Stimulated activated CD4-positive, alpha-beta T cell treated with anti-CD3 and anti-CD28 coated beads, Interleukin-12 subunit alpha, Interleukin-12 subunit beta, amount 100 ng/mL, for 4 hours (primary cell): ENCODE measurements at places on chromosomes 12 and 14.

DNA sequence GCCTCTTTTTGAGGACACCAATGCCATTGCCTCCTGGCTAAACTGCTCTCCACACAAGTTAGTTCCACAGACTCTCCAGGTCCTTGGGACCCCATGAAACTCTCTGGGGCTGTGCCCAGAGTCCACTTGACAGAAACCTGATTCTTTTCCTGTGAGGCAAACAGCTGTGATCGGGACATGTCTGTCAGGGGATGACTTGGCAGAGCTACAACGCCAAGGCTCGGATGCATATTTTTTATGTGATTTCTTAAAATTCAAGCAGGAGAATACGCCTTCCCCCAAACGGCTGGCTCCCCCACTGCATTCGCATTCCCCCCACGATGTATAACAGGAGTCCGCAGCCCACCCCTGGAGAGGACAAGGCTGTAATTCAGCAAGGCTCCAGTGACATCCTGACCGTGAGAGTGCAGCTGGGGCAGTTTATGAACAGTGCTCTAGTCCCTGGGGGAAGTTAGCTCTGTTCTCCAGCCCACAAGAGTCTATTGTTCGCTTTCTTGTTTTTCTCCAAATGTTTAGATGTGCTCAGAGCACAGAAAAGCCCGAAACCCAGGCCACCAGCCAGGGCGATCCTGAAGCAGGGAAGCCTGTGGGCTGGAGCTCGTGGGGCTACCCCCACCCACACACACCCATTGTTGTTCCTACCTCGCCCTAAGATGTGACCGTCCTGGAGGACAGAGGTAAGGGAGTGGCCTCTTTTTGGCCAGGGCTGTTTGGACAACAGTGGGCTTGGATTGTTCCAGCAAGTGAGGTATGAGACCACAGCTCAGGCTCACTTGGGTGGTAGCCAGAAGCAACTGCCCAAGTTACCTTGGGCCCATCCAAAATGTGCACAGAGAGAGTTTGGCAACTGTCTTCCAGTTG, 159.5 kb downstream of the ZFP36L1 start:
- no peak for DNase-seq

DNA sequence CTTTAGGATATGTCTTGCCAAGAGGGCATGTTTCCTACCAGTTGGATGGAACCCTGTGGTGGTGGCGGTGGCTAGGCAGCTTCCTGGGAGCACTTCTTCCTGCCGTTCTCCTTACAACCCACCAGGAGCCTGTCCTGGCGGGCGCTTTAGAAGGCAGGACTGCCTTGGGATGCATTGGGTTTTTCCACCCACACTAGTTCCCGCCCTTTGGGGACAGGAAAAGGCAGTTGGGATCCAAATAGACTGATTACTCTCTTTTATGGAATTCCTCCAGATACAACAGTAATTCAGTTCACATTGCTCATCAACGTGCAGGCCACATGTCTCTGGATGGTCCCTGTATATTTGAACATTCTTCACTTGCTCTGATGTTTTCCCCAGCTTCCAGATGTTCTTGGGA, 305.7 kb upstream of the SSTR1 start:
- no peak for DNase-seq

DNA sequence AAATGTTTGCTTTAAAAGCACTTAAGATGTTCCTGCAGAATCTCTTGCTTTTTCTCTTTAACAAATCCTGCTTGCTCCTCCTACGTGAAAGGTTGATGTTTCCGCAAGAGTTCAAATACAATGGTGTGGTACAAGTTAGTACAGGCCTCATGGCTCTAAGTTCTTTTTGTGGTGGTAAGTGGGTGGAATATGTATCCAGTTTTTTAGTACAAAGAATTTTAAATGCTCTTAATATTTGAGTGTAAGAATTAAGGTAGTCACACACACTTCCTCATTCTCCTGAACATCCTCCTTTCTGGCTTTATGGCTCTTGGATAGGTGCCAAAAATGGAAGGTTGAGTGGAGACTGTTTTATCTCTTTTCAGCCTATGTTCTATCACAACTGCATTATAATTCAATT, 1.8 kb downstream of the OTOGL start:
- DNase-seq, result no peak

- no peak for DNase-seq
Observed at GRCh38 chr12:130068741-130069140, 93.5 kb upstream of the FZD10 start.

GRCh38 chr12:32115404-32116104, 8.9 kb downstream of the BICD1 start:
- no peak for DNase-seq

GRCh38 chr14:33488582-33488981, 462.3 kb downstream of the EGLN3 start:
- DNase-seq, result no peak

DNA sequence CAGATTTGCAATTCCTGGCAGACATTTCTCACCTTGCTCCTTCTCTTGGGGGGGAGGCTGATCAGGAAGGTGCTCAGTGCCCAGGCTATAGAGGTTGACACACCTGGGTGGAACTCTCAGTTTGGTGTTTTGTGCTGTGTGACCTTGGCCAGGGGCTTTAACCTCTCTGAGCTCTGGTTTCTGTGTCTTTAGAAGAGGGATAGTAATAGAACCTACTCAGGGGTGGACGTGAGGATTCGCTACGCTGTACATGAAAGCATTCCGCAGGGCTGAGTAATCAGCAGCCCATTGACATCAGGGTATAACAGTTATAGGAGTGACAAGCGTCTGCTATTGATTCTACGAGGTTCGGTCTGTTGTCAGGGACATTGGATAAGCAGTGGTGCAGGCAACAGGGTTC, 98.1 kb downstream of the PHETA1 start:
- no peak for DNase-seq

- no peak for DNase-seq
Observed at GRCh38 chr12:67509666-67510386, 138.7 kb upstream of the DYRK2 start.

GRCh38 chr12:31584782-31585181, 6.2 kb downstream of the DENND5B start:
- no peak for DNase-seq

GRCh38 chr12:44000309-44000952, 164.6 kb downstream of the TMEM117 start:
- DNase-seq, result no peak

- no peak for DNase-seq
Observed at GRCh38 chr14:95496111-95496681, 20.3 kb downstream of the SYNE3 start.

DNA sequence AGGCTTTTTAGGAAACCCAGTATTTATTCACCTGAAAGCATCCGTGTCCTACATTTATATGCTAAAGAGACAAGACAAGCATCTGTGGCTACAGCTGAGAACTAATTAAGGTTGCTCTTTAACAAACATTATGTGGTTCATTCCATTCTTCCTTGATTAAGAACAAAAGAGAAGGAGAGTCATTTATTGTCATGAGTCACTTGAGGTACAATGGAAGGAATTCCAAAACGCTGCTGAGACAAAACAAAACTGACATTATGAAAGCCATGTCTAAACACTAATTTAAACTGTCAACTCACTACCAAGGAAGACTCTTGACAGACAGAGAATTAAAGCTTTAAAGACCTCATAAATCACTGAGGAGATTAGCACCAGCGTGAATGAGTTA, 214.4 kb downstream of the BMP4 start:
- DNase-seq, result no peak

DNA sequence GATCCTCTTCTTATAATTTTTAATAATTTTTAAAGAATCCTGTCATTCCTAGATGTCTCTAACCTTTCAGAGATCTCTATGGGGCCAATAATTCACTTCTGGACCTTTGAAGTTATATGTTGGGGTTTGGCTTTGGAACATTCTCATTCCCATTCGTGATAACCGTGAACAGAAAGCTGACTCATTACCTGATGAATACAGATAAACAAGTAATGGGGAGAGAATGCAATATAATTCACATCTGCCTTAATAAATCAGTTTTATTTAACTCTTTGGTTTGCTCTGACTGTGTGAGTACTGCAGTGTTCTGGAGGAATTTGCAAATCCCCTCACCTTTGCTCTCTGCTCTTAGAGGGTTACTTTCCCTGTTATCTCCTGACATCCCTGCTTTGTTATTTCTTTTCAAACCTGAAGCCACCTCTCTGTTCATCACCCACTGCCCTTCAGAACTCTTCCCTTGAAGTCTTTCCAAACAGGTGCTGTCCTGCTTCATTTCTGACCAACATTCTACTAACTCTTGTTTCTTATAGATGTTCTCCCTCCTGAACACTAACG, 79.6 kb upstream of the SLC38A2 start:
- DNase-seq, result no peak

DNA sequence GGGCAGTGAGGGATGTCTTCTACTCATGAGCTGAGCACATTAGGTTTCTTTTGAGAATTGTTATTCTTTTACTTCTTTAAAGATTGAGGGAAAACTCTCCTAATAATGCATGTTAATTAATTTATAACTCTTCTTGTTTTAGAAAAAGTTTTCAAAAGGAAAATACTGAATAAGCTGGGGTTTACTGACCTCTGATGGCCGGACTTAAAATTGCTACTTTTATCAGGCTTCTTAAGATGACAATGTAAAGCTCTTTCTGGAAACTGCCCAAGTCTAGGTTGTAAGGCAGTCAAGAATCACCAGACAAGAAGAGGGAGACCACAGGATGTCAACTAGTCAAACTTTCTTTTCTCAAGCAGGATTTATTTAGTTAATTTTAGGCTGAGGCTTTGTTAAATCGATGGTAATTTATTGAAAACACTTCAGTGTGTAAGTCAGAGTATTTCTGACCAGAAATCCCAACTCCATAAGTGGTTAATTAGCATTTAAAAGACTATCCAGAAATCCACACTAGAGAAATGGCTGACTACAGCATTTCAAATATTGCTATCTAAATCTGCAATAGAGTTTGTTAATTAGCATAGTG, 82.1 kb downstream of the AVPR1A start:
- no peak for DNase-seq

DNA sequence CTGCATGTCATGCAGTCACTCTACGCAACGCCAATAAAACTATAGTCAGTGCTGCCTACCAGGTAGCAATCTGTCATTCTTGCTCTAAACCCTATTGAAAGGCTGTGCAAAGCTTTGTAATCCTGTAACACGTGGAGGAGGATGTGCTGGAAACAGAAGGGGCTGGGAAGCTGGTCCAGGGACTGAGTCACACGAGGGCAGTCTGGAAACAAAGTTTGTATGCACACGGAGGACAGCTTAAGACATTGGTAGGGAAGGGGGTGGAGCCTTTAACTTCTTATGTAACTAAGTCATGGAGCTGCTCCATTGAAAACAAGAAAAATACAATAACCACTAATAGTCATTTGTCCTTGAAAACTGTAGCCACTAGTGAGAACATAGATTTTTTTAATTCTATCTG, 128.0 kb downstream of the BCAT1 start:
- DNase-seq, result no peak

GRCh38 chr14:99718811-99719192, 34.7 kb downstream of the CYP46A1 start:
- DNase-seq, result no peak
